ENCODE measurements at places on chromosomes 5 and 9. TPM values are rescaled to one million over a fixed set of nuclear protein-coding genes. Genes with fewer than 3 reads are reported as not detected.

DNA sequence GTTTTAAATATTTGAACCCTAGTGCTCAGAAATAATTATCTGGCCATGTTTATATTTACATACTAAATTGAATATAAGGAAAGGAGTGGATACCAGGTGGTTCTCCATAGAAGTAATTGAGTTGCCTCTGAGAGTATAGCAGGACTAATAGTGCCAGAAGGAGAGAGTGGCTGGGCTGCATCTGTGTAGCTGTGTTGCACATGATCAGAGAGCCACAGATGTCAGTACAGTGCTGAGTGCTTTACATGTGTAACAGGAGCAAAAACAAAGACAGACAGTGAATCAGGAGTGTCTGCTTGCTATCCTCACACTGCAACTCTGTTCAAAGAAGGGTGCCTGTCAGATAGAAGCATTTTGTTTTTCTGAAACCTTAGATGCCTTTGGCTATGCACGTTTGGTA is 353.9 kb upstream of the PAPPA start:
- no peak for DNase-seq

GRCh38 chr9:72753266-72753893 is 199.5 kb downstream of the ALDH1A1 start:
- DNase-seq, result no peak

The SGCD gene
- not detected for total RNA-seq

DNA sequence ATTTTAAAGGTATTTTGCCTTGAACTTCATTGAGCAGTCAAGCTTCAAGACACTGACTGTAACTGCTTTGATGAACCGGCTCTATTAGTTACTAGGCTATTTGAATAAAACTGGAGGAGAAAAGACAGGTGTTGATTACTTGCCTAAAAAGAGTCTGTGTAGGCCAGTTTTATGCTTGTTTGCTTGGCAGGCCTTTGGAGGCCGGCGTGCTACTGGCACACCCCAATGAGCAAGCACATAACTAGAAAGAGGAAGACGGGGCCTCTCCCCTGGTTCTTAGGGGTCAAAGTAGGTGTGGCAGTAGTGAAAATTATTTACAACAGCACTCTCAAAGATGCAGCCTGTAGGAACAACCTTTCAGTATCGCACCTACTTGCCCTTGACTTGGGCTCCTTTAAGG is 2.1 kb upstream of the ZFR start:
- no peak for DNase-seq

The TMC1 gene
- total RNA-seq, result not detected

DNA sequence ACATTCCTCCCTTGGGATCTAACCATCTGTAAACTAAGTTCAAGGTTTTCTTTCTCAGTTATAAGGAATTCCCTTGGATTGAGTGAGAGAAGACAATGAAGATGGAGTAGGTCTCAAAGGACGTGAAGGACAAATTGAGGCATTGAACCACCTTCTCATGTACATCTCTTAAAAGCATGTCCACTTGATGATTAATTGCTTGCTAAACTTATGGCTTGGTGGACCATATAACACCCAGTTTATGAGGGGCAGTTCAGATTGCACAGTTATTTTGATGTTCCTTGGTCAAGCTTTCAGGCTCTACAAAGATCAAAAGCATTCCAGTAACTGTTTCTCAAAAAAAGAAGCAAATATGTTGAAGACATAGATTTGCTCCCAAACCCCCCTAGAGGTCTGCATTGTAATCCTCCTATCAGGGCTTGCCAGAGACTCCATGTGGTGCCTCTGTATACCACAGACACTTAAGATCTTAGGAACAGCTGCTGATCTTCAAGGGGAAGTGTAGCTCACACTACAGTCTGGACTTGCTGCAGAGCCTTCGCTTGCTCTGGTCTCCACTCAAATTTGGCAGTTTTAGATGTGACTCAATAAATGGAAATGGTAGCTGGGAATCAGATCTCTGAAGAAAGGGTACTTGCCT is 56.9 kb upstream of the ALDH1A1 start:
- no peak for DNase-seq

DNA sequence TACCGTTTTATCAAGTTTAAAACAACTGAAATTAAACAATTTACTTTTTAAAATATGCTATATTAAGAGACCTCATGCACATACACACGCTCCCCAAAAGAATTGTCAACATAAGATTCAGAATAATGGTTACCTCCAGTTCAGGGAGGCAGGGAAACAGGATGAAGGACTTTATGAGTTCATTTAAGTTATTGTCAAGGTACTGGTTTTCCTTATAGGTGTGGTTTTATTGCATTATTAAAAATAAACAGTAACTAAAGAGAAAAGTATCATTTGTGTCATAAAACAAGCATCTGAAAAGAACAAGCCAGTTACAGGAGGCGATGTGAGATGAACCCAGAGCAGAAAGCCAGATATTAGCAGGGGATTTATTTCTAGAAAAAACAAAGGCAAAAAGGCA is 2376.7 kb downstream of the MAT2B start:
- DNase-seq, result no peak

GRCh38 chr5:72618708-72619107 is 111.5 kb upstream of the ZNF366 start:
- DNase-seq, result no peak

DNA sequence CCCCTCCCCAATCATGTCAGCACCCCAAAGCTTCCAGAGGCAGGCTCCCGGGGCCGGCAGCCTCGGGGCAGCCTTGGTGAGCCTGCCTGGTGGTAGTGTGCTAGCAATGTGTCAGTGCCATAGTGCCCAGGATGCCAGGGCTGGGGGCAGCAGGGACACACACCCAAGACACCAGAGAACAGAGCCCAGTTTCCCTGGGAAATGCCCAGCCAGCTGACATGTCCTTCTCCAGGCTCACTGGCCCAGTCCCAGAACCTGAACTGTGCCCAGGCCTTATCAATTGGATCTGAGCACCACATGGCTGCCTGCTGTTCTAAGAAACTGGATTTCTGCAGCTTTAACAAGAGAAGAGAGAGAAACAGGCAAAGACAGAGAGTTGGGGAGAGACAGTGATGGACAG is 74.9 kb upstream of the LRRTM2 start:
- DNase-seq, result no peak

GRCh38 chr9:20405078-20405477 is 217.2 kb downstream of the MLLT3 start:
- DNase-seq, result no peak

DNA sequence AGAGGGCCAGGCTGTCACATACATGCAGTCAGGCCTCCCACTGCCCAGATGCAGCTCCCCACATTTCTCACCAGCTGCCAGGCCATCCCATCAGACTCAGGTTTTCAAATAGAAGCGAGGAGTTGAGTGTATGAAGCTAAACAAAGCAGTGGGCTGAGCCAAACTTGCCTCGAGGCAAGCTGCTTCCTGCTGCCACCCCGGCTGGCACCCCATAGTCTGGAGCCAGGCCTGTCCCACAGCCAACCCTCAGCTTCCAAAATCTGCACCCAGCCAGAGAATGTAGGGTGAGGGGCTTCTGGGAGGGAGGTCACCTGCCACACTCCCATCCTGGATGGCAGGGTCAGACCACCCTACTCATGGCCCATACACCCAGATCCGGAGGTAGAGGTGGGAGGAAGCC is 22.3 kb upstream of the ALDH1B1 start:
- DNase-seq, result no peak

- DNase-seq, result no peak
Measured at GRCh38 chr5:66558560-66558959, 37.6 kb upstream of the MAST4 start.

The ORM2 gene
- not detected for total RNA-seq

- no peak for DNase-seq
Measured at GRCh38 chr5:109701792-109702191, 12.1 kb downstream of the MAN2A1 start.

The PTTG1 gene
- total RNA-seq, result 425 TPM

GRCh38 chr9:121721058-121721350 is 69.6 kb downstream of the DAB2IP start:
- no peak for DNase-seq

DNA sequence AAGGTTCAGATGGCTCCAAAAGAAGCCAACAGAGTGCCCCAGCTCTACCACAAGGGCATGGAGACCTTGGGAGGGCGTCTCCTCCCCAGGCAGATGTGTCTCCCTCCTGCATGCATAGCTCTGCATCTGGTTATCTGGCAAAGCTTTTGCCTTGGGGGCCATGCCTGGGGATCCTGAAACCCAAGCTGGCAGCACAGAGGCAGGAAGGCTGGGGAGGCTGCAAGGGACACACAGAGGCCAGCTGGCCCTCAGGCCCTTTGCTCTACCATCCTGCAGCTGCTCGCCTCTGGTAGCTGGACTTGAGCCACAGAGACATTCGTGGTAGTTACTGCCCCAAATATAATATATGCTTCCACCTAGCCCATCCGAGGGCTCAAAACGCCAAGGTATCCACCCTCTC is 3.9 kb downstream of the SEPTIN8 start:
- DNase-seq, result no peak

The CTXN3 gene
- total RNA-seq, result 0.09 TPM

DNA sequence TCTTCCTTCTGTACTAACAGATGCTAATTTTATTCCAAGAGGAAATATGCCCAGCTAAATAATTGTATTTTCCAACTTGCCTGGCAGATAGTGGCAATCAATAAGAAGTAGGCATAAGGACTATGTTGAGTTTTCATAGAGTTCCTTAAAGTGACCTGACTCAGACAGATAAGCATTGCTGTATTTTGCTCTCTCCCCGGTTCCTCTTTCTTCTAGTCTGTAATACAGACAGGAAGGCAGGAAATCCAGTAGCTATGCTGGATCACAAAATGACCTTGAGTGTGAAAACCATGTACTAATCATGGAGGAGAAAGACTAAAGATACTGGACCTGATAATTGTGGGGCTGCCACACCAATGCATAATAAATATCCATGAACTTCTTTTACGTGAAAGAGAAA is 701.7 kb downstream of the CETN3 start:
- no peak for DNase-seq

DNA sequence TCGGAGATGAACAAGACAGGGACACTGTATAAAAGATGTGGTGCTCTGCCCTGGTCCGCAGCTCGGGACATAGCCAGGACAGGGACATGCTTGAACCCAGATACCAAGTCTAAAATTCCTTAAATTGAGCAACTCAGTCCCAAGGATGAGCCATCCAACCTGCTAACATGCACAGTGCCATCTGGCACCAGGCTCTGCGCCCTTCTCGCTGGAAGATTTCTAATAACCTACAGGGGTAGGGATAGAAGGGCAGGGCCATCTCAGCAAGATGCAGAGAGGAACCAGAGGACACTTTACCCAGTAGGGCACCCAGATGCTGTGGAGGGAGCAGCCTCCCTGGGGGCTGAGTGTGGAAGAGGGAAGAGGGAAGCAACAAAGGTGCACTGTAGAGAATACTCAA is 60.1 kb downstream of the SEMA4D start:
- DNase-seq, result no peak

DNA sequence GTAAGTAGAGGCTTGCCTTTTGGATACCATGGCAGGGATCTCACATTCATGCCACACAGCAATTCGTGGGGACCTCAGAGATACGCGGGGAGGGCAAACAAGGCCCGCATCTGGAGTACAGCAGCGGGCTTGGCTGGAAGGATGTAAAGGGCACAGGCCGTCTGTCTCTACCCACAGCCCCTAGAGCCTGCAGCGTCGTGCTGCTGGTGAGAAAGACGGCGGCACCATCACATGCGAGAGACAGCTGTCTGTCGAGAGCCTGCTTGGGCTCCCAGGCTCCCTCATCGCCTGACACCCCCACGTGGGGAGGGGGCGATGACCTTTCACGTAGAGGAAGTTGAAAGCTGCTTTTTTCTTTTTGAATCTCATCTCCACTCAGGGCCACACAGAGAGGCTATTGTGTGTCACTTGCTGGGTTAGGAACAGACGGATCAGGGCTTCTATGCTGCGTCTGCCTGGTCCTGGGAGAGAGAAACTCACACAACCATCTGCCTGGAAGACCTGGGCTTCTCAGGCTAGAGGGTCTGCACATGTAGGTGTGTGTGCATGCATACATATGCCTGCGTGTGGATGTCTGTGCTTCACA is 134.6 kb upstream of the PPP1R26 start:
- DNase-seq, result no peak

- no peak for DNase-seq
Measured at GRCh38 chr5:125814119-125814518, 609.1 kb upstream of the GRAMD2B start.

DNA sequence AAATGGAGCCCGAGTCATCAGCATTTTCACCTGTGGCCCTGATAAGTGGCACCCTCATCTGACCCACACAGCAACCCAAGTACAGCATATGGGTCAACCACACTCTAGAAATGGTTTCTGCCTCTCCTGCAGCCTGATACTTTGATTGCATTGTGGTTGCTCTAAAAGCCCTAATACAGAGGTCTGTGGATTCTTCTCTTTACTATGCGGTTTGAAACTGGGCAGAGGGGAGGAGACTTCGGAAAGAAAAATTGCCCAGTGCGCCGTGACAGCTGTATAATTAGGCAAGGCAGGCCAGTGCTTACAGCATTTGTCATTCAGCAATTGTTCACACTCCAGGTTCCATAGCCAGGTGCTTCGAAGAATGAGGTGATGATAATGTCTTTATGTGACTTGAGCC is 361.0 kb downstream of the NFIB start:
- DNase-seq, result no peak

GRCh38 chr9:95189251-95190098 is 128.0 kb downstream of the FANCC start:
- DNase-seq, result no peak

The B4GALT7 gene
- 23.1 TPM for total RNA-seq

DNA sequence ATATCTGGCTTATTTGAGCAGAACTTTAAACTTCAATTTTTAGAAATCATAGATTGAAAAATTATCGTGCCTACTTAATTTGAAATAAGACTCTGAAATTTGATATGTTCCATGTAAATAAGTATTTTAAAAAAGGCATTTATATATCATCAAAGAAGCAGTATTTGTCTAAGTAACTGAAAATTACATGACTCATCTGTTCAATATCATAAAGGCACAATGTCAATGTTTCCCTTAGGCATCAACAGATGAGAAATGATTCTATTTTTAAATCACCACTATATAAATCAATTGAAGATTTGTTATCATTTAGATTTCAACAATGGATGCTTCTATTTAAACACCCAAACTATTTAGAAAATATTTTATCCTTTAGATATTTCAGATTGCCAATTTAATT is 142.9 kb upstream of the POU5F2 start:
- no peak for DNase-seq

DNA sequence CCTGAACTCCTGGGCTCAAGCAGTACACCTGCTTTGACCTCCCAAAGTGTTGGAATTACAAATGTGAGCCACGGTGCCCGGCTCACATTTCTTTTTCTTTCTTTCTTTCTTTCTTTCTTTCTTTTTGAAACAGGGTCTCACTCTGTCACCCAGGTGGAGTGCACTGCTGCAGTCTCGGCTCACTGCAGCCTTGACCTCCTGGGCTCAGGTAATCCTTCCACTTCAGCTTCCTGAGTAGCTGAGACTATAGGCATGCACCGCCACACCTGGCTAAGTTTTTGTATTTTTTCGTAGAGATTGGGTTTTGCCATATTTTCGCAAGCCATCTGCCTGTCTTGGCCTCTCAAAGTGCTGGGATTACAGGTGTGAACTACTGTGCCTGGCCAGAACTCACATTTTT is 183.7 kb downstream of the CCDC171 start:
- no peak for DNase-seq

DNA sequence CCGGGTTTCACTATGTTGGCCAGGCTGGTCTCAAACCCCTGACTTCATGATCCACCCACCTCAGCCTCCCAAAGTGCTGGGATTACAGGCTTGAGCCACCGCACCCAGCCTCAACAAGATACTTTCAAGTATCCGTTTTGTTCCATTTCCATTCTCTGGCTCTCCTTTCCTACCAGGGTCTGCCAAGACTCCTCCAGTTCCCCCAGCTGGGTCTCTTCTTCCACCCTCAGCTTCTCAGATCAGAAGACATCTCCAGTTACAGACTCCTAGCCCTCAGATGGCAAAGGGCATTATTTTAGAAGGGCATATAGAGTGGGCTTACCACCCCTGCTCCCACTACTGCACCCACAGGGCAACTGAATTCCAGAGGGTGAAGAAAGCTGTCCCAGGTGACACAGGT is 1.5 kb upstream of the PDGFRB start:
- no peak for DNase-seq
